ENCODE measurements at places on chromosomes 13 and 19.

DNA sequence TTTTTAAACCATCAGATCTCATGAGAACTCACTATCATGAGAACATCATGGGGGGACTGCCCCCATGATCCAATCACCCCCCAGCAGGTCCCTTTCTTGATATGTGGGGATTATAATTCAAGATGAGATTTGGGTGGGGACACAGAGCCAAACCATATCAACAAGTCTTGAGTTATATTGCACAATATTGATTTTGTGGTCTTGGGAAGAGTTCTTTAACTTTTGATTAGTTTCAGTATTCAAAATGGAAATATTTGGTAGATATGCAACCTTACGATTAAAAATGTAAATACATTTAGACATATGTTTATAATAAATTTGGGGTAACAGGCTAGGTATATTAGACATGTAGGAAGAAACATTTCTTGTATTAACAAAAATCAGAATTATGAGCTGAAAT lies 188.2 kb downstream of the GPC5 start:
- DNase-seq: no peak

GRCh38 chr13:113978741-113979481 lies 5.0 kb upstream of the C13orf46 start:
- DNase-seq: no peak

DNA sequence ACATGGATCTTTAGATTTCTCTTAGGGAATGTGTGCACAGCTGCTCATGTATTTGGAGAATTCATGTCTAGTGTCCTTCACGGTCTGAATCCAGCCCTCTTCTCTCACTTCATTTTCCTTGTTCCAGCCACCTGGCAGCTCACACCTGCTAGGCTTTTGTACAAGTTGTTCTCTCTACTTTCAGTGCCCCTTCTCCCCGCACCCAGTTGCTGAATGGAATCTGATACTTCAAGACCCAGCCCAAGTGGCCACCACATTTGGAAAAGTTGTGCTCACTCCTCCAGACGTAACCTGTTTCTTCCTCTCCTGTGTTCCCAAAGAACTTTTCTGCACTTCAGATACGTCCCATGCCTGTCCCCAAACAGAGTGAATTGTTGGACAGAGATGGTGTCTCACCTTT lies 235.6 kb downstream of the SHISA2 start:
- DNase-seq: no peak

- no peak for DNase-seq
These were observed 7.8 kb upstream of the WASF3 start for GRCh38 chr13:26549713-26550112.

- no peak for DNase-seq
These were observed 208.7 kb upstream of the OBI1 start for GRCh38 chr13:78867655-78868054.

GRCh38 chr13:61362522-61362921 lies 53.1 kb downstream of the PCDH20 start:
- no peak for DNase-seq

DNA sequence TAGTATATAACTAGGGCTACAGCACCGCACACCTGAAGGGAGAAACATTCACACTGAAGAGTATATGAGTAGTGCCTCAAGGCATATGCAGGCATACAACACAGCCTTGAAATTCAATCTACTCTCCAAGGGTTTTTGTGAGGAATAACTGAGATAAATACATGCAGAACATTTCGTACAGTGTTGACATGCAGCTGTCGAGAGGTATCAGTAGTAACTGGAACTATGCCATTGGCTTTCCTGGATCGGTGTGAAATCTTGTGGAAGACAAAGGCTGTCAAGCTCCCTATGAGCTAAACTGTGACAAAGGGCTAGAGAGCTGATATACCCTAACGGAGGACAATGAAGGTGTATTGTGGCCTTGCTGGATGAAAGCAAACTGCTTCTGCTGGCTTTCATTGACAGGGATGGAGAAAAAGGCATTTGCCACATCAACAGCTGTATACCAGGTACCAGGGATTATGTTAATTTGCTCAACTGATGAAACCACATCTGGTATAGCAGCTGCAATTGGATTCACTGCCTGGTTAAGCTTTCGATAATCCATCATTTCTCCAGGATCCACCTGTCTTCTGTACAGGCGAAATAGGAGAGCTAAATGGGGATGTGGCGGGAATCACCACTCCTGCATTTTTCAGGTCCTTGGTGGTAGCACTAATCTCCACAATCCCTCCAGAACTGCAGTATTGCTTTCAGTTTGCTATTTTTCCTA lies 16.3 kb downstream of the MTRF1 start:
- DNase-seq: no peak

DNA sequence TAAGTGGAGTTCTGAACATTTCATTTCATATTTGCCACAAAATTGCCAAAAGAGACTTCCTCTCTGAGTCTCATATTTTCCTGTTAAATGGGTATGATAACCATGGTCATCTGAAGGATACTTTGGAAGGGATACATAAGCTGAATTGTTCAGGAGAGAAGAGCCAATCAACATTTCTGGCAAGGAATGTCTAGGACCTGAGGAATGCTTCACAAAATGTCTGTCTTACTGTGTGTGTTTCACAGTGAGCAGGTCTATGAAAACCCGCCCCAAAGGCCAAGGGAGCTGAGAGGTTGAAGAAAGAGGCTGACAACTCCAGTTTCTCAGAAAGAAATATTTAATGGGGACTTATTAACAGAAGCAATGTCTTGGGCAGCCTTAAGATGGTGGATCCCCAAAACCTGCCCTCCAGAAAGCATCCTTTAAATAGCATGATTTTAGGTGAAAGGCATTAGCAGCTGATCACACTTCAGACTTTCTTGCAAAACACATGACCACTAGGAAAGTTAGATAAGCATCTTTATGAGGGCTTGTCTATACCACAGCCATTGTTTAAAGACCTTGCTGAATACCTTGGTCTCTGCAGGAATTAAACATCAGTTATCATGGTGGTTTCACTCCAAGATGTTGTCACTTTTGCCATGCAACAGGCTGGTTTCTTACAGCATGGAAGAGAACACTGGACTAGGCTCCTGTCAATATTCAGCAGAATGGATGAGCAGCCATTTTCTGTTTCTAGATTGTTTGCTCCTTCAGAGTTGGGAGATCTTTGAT lies 78.9 kb downstream of the TNFSF11 start:
- DNase-seq: no peak

DNA sequence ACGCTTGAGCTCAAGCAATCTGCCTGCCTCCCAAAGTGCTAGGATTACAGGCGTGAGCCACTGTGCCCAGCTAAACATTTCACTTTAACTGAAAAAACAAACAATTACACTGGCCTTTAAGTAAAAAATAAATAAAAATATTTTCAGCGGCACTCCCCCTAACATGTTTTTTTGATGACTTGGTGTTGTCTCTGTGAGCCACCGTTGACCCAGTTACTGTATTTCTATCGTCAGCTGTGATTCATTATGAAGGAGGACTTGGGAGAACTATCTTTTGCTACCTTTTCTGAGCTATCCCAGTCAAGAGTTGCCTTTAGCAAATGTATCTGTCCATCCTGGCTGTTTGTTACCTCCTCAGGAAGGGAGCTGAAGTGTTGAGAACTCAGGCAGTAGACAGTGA lies 18.5 kb upstream of the C19orf33 start:
- DNase-seq: no peak

- no peak for DNase-seq
These were observed 764 bp downstream of the UPF1 start for GRCh38 chr19:18832306-18833140.

GRCh38 chr19:46124638-46125115 lies at the start of gene IGFL3:
Gene IGFL3 (minus strand): TSS chr19:46124688. CDS start chr19:46124649, 39 bp downstream.
- DNase-seq: no peak

DNA sequence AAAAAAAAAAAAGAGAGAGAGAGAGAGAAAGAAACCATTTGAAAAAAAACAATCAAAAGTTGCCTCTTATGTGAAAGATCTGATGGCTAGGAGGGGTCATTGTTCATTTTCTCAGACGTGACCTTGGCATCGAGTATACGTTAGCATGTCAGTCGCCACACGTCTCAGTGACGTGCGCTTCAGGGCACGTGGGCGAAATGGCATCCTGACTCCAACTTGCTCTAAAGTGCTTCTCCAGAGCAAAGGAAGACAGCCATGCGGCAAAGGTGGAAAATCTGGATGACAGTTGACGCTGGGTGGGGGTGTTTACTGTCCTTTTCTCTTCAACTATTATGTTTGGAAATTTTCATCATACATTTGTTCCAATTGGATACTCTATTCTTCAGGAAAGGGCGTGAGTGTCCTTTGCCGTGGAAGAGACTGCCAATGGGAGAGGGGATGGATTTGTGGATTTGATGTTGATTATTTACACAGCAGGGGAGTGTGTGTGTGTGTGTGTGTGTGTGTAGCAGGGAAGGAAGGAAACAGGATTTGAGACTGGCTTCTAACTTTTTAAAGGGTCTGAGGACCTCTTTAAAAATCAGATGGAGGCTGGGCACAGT lies 25.0 kb downstream of the KLF2 start:
- no peak for DNase-seq

- DNase-seq: no peak
These were observed 21.6 kb downstream of the CAPS start for GRCh38 chr19:5935473-5936291.

GRCh38 chr13:23579072-23579895 lies 9.1 kb downstream of the TNFRSF19 start:
- DNase-seq: peak; percentile 90

- DNase-seq: no peak
These were observed 14.7 kb downstream of the ZNF787 start for GRCh38 chr19:56106397-56106849.

- DNase-seq: no peak
These were observed 102.7 kb downstream of the ZAR1L start for GRCh38 chr13:32212421-32212820.

GRCh38 chr19:33458171-33458633 lies 63.4 kb downstream of the PEPD start:
- DNase-seq: no peak

- no peak for DNase-seq
These were observed 4.3 kb upstream of the FBXO17 start for GRCh38 chr19:38979812-38980211.
